ENCODE measurements at places on chromosomes 5 and 9.

DNA sequence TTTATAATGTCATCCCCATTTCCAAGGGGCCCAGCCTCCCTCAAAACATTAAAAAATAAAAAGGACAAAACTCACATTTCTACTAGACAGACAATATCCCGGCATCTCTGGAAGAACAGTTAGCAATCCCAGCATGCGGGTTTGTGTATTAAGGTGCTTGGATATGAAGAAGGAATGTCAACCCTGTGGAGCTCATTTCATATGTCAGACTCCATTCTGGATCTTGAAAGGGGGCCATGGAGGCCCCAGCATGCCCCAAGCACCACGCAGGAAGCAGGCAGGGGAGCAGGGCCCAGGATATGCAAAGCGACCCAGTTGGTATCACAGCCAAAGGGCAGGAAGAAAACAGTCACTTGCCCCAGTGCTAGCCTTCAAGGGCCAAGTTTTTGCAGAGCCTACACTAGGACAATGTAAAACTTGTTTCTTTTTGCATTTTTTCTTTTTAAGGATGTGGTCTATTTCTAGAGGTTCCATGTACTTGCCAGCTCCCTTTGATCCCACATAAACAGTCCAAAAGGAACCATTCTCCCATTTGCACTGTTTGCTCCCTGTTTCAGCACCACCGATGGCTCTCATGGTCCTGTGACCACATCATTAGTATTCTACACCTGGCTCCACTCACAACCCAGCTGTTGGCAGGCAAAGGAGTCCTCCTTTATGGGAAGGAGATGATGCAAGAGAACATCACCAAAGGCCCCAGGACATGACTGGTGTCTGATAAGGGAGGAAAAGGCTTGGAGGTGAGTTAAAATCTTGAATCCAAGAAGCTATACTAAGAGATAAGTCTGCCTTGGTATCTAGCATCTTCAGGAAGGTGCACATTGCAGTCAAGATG lies 58.3 kb downstream of the FGF1 start:
- no peak for DNase-seq

GRCh38 chr5:44993286-44993685 lies 184.5 kb downstream of the MRPS30 start:
- no peak for DNase-seq

GRCh38 chr9:112753725-112754124 lies 3.2 kb downstream of the SNX30 start:
- peak; percentile 64 for DNase-seq

- no peak for DNase-seq
Observed at GRCh38 chr9:98805506-98806272, 1.8 kb upstream of the GALNT12 start.

GRCh38 chr9:91500509-91501014 lies 76.9 kb upstream of the NFIL3 start:
- no peak for DNase-seq

DNA sequence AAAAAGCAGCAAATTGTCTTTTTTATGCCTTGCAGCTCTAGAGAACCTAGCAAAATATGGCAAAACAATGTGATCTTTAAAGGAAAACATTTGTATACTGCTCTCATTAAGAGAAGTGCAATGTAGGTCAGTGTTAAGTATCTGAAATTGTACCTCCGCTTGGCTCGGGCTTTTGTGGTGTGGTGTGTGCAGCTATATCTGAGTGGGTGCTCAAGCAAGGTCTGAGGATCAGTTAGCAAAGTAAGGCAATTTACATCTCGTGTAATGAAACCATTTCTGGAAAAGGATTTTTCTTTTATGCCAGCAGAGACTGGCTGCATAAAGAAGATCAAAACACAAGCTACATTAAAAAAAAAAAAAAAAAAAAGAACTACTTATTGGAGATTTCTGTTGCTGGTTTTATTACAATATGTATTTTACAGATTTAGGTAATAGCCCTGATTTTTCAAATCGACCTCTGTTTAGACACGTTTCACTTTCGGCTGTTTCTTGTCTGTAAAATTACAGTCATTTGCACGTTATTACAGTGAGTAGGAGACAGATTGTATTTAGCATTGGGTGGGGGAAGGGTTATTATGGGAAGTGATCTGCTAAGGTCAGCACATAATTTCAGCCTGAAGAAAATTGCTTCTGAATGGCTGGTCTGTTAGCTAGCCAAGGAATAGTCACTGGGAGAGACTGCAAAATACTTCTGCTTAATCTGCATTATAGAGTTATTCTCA lies 7.9 kb upstream of the ZNF608 start:
- no peak for DNase-seq

- DNase-seq, result no peak
Observed at GRCh38 chr9:135214054-135214640, 126.7 kb downstream of the OLFM1 start.

DNA sequence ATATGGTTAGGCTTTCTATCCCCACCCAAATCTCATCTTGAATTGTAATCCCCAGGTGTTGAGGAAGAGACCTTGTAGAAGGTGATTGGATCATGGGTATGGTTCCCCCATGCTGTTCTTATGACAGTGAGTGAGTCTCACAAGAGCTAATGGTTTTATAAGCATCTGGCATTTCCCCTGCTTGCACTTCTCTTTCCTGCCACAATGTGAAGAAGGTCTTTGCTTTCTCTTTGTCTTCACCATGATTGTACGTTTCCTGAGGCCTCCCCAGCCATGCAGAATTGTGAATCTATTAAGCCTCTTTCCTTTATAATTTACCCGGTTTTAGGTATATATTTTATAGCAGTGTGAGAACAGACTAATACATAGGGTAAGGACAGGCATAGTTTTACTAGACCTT lies 334.5 kb downstream of the TLR4 start:
- DNase-seq, result no peak

All from fibroblast of gingiva (primary cell).